ENCODE measurements at places on chromosomes 11 and 22.

DNA sequence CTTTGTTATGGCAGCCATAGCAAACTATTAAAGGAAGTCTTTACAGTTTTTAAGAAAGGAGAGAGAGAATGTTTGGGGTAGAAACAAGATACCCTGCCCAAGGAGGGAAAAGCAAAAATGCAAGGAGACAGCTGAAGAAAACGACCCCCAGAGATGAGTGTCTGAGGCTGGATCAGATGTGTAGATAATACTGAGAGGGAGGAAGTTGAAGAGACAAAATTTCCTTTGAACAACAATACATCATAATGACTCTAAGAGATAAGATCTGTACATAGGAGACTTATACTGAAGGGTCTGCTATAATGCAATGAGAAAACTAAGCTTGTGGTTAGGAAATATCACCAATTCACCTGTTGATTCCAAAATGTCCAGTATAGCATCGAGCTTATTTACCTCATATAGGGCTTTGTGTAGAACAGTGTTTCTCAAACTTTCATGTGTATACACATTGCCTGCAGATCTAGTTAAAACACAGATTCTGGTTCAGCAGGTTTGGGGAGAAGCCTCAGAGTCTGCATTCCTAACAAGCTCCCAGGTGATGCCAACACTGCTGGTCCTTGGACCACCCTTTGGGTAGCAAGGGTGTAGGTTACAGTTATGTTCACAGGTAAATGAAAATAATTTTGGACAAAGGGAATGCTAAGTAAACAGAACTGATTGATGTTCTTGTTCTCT lies 5.8 kb upstream of the CEP295 start:
- no peak for DNase-seq

DNA sequence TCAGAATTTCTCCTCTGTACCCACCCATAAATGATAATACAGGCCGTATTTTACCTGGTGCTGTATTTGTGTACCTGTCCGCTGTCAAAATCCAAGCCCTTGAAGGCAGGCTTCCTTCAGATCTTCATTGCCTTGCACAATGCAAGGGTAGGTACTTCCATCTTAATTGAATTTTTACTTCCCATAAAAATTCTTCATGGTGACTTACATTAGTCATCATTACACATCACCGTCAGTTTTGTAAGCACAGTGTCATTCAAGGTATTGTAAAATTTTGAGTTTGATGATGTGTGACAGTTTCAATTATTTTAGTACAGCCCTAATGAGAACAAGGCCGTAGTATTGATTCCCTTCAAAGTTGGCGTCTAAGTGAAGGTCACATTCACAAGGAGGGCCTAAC lies 770 bp upstream of the TSG101 start:
- peak; percentile 42 for DNase-seq

- no peak for DNase-seq
Measured at GRCh38 chr22:41828516-41828915, 4.4 kb upstream of the SREBF2 start.

- DNase-seq = no peak
Measured at GRCh38 chr11:107050121-107050520, 31.8 kb upstream of the GUCY1A2 start.

- no peak for DNase-seq
Measured at GRCh38 chr22:24161909-24162308, 19.4 kb upstream of the SUSD2 start.

DNA sequence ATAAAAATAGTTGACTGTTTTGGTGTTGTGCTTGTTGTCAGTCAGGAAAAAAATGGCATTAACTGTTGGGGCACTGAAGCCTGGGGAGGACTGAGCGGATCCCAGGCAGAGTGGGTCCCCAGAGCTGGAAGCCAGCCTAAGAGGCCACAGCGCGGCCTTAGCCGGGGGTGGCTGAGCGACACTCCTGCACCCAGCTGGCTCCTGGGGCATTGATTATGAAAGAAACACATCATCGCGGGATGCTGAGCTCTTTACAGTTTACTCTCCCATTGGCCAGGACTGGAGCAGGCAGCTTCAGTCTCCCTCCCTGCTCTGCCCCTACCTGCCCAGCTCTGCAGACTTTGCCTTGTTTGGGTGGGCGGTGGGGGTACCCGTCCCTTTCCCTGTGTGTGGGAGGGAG lies 121.5 kb downstream of the ST3GAL4 start:
- DNase-seq = no peak

- DNase-seq = no peak
Measured at GRCh38 chr11:91664521-91664920, 560.1 kb upstream of the FAT3 start.

DNA sequence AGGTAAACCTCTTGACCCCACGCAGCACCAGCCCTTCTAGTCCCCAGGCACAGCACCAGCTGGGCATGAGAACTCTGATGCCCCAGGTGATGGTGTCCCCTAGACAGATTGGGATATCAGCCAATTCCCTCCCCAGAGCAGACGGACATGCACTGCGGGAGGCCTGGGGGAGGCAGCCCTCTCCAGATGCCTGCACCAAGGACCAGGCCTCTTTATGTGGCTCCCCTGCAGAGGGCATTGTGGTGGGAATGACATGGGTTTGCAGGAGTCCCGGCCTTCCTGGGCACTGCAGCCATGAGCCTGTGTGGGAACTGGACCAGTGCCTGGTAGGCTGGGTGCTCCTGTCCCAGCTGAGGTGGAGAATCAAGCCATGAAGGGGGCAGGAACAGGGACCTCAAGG lies 25.9 kb downstream of the PPM1F start:
- DNase-seq = no peak
